Activated CD4-positive, alpha-beta T cell treated with anti-CD3 and anti-CD28 coated beads, Interleukin-2, amount 50 U/mL, for 1 hour (primary cell): ENCODE measurements at places on chromosomes 3 and 15.

- no peak for DNase-seq
Measured at GRCh38 chr15:80265021-80265420, 13.0 kb upstream of the CTXND1 start.

GRCh38 chr3:70085613-70086012 is 86.1 kb downstream of the SAMMSON start:
- DNase-seq, result no peak

DNA sequence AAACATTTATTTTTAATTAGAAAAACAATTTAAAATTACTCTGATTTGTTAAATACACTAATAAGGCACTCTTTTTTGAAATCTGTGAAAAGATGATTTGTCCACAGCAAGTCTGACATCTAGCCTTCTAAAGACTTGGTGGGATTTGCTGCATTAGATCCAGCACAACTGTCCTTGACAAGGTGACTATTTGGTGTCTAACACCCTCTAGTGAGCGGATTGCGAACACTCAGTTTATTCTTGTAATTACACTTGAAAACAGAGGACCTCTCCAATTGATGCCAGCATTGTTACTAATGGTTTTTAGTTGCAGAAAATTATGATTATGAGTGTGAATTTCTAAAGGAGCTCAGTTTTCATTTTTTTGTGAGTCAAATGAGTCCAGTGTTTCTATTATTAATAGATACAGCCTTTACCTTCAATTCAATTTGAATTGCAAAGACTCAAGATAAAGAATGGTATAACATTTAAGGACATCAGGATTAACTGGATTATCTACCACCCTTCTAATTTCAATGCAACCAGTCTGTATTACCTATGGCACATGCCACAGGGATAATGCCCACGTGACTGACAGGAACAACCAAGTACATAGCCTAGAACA is 29.7 kb upstream of the STRIT1 start:
- DNase-seq, result no peak

- DNase-seq, result no peak
Measured at GRCh38 chr3:36227980-36228379, 152.3 kb upstream of the STAC start.

GRCh38 chr3:66469220-66469640 is 31.6 kb downstream of the LRIG1 start:
- DNase-seq, result no peak

- DNase-seq, result no peak
Measured at GRCh38 chr3:153681057-153681456, 440.1 kb upstream of the ARHGEF26 start.

- no peak for DNase-seq
Measured at GRCh38 chr3:156536524-156537316, 18.2 kb downstream of the SSR3 start.

DNA sequence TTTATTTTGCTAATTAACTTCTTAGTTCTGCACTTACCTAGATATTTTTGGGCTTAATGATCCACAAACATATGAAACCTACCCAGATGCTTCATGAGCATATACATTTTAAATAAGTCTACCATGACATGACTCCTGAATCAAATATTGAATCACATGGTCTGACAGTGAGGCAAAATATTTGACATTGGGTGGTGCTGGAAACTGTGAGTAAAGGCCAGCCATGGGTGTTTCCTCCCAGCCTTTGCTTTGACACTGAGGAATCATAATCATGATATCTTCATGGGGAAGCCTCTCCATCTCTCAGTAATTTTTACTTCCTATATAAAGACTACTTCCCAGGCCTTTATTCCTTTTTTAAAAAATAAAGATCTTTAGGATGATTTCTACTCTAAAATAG is 22.8 kb upstream of the SSR3 start:
- DNase-seq, result no peak

DNA sequence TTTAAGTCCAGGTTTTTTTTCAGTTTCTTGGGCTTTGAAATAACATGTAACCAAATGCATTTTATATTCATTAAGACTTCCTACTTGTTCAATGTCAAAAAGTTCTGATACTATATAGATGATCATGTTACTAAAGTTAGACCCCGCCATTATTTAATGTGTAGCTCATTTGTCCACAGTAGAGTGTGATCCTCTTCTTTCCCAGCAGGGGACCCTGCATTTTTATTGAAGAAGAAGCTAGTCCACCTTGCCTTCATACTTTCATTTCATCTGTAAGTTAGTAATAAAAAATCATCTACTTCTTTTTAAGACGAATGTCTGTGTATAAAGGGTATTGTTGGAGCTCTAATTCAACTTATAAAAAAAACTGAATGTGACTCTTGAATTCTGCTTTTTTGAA is 404.6 kb downstream of the SI start:
- no peak for DNase-seq

GRCh38 chr3:94420931-94421330 is 358.1 kb downstream of the NSUN3 start:
- no peak for DNase-seq

GRCh38 chr15:83170474-83171165 is 37.0 kb downstream of the HDGFL3 start:
- DNase-seq, result no peak

- no peak for DNase-seq
Measured at GRCh38 chr15:92886815-92887214, 13.3 kb upstream of the CHD2 start.

GRCh38 chr3:114179575-114179974 is 723 bp upstream of the DRD3 start:
- DNase-seq, result no peak

DNA sequence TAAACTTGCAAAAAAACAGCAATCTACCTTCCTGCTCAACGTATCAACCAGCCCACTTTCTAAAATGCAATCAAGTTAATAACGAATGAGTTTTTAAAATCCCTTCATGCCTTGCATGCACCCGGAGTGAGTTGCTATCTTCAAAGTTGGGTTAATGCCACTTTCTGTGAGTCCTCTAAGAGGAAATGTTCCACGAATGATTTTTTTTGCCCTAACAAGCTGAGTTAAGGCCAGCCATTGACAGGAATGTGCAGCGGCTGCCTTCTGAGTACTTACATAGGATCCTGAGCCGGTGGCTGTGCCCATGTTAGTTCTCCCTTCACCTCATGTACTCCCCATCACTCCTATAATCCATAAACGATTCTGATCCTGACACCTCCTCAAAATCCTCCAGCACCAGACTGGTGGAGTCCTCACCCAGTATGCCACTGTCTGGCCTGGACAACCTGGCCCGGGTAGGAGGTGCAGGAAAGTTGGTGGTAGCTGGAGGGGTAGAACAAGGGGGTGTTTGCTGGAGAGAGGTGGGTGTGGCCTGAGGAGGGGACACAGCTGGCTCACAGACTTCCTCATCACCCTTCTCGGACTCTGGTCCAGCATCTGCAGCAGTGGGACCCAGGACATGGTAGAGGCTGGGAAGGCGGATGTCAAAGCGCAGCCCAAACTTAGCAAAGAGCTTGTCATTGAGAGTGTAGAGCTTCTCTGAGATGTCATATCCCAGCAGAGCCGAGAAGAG is 12.4 kb downstream of the POPDC2 start:
- no peak for DNase-seq

- DNase-seq, result no peak
Measured at GRCh38 chr3:30760737-30761136, 133.7 kb downstream of the GADL1 start.

DNA sequence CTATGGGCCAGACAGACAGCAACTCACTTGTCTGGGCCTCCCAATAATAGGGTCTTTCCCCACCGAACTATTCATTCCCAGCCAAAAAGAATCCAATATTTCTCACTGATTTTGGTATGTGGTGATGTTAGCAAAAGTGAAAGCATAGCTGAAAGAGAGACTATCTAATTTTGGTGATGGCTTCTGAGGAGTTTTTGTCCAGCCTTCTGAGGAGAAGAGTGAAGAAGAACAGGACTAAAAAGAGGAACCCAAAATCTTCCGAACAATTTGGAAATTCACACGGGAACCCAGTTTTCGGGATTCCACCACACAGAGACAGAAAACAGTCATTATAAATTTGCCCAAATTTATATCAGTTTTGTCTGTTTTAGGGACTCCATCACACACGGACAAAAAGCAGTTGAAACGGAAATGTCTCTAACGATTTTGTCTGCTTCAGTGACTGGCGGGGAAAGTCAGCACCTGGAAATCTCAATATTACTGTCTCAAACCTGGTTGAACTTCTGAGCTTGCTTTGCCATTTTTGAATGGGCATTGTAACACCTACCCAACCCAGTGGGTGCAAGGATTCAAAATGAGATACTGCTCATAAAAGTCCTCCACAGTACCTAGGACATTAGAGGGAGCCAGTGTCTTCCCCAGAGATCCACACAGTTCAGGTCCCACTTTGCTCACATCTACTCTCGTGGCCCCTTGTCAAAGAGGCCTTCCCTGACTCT is 9.1 kb downstream of the CD80 start:
- no peak for DNase-seq

DNA sequence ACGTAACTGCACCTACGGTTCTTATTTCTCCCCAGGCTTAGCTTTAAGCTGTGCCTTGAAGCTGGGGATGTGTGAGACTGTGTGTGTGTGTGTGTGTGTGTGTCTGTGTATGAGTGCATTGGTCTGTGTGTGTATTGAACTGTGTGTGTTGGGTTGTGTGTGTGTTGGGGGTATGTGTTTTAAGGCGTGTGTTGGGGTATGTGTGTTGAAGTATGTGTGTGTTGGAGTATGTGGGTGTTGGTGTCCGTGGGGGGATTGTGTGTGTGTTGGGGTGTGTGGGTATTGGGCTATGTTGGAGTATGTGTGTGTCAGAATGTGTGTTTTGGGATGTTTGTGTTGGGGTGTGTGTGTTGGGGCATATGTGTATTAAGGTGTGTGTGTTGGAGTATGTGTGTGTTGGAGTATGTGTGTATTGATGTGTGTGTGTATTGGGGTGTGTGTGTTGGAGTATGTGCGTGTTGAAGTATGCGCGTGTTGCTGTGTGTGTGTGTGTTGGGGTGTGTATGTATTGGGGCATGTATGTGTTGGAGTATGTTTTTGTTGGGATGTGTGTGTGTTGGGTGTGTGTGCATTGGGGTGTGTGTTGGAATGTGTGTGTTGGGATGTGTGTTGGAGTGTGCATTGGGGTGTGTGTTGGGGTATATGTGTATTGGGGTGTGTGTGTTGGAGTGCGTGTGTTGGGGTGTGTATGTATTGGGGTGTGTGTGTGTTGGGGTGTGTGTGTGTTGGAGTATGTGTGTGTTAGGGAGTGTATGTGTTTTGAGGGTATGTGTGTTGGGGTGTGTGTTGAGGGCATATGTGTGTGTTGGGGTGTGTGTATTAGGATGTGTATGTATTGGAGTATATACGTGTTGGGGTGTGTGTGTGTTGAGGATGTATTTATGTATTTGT is 76.4 kb downstream of the LSM3 start:
- DNase-seq, result no peak

DNA sequence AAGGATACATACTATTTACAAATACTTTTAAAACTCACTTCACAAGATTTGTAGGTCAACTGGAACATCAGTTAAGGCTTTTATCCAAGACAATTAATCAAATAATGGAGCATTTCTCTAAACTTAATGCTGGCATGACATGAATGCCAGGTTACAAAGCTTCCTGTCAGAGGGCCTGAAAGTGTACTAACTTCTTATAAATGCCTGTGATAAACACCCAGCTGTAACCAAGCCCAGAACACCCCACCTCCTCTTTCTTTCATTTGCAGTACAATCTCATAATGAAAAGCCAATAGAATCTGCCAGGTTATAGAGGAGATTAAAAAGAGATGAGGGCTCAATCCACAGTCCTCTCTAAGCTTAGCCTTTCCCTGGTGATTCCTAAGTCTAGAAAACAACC is 214.4 kb downstream of the OSBPL10 start:
- no peak for DNase-seq

- no peak for DNase-seq
Measured at GRCh38 chr3:6512172-6512800, 348.6 kb upstream of the GRM7 start.

DNA sequence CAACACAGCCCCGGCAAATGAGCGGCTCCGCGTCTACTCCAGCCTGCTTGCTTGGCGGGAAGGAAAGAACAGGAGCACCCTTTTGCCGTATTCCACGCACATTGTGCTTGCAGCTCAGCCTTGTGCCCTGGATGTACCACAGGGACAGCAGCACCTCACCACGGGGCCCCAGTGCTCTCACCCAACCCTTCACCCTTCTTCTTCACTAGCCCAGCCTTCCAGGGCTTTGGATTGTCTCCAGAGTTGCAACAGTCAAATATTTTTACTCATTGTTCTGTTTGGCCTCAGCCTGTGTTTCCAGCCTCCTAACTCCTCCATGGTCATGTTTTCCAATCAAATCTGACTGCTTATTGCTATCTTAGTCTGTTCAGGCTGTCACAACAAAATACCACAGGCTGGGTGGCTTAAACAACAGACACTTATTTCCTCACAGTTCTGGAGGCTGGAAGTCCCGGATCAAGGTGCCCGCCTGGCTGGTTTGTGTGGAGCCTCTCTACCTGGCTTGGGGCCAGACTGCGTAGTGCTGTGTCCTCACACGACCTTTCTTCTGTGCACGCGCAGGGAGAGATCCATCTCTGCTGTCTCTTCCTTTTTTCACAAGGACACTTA is 79.2 kb upstream of the ABHD17C start:
- no peak for DNase-seq

GRCh38 chr3:162147996-162148395 is 651.4 kb downstream of the OTOL1 start:
- no peak for DNase-seq

GRCh38 chr3:26202169-26202568 is 412.3 kb downstream of the OXSM start:
- DNase-seq, result no peak

- DNase-seq, result no peak
Measured at GRCh38 chr3:15726043-15726442, 71.7 kb downstream of the ANKRD28 start.

- DNase-seq, result no peak
Measured at GRCh38 chr3:107975529-107976201, 115.2 kb downstream of the CD47 start.

GRCh38 chr3:170524073-170524472 is 61.8 kb downstream of the SLC7A14 start:
- no peak for DNase-seq

DNA sequence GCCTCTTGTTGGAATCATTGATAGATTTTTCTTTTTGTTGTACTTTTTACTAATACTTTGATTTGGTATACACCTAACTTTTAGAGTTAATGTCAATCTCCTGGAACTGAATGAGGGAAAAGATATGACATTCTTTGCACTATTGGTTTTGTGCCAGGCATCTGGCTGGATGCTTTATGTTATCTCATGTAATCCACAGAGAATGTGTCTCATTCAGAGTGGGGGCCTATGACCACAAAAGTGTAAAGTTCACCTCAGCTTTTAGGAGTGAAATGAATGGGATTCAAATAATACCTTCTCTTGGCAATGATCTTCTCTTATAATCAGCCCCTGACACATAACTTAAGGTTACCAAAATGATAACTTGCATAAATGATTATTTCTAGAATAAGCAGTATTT is 329.1 kb upstream of the ROPN1 start:
- DNase-seq, result no peak
